Endothelial cell (in vitro differentiated cells): ENCODE measurements at places on chromosomes 11 and 22.

DNA sequence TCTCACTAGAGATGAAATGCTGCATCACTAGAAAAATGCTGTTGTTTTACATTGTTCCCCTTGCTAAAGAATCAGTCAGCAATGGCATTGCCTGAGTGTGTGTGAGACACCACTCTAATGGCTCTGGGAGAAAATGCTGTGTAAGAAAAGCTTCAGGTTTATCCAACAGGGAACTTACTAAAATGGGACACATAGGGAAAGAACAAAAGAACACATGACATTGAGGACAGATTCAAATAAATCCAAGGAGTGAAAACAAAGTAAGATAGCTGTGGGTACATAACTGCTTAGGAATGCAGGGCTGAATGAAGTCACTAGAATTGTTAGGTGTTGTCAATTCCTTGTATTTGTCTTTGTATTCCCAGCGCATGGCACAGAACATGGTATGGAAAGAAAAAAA, 24.2 kb downstream of the BLID start:
- H3K4me1 ChIP-seq: peaks cover 3% of the 10 kb centered on the region
- peaks cover 3% of the 10 kb centered on the region for H3K27me3 ChIP-seq
- peaks cover 10% of the 10 kb centered on the region for H3K36me3 ChIP-seq
- no peak overlapping the region for H3K4me3 ChIP-seq
- no peak for DNase-seq
- H3K27ac ChIP-seq: no peak overlapping the region

- no peak overlapping the region for H3K4me3 ChIP-seq
- H3K27ac ChIP-seq: no peak overlapping the region
- no peaks in the 10 kb centered on the region for H3K36me3 ChIP-seq
- DNase-seq: no peak
- peaks cover 6% of the 10 kb centered on the region for H3K4me1 ChIP-seq
Observed at GRCh38 chr11:120068114-120068573, 69.8 kb downstream of the TRIM29 start.

- H3K27me3 ChIP-seq: peaks cover 5% of the 10 kb centered on the region
- H3K36me3 ChIP-seq: no peaks in the 10 kb centered on the region
- DNase-seq: peak; percentile 52
- H3K27ac ChIP-seq: no peak overlapping the region
- H3K4me3 ChIP-seq: no peak overlapping the region
Observed at GRCh38 chr11:17012712-17013547, 1.3 kb downstream of the PLEKHA7 start.

- H3K27ac ChIP-seq: peak within 1 kb of the TSS; percentile 80
- H3K27me3 ChIP-seq: peaks cover 7% of the 10 kb centered on the region
- peak; percentile 83 for DNase-seq
- no peaks in the 10 kb centered on the region for H3K4me1 ChIP-seq
- no peaks in the 10 kb centered on the region for H3K36me3 ChIP-seq
Observed at GRCh38 chr22:24592851-24593558, at the start of gene LRRC75B. Gene LRRC75B (minus strand): TSS chr22:24593073. CDS start chr22:24593039, 34 bp downstream.

- no peaks in the 10 kb centered on the region for H3K36me3 ChIP-seq
- H3K4me3 ChIP-seq: no peak overlapping the region
- no peak for DNase-seq
- peak overlapping the region; percentile 32 for H3K27ac ChIP-seq
Observed at GRCh38 chr11:35919244-35919643, 24.6 kb upstream of the LDLRAD3 start.

DNA sequence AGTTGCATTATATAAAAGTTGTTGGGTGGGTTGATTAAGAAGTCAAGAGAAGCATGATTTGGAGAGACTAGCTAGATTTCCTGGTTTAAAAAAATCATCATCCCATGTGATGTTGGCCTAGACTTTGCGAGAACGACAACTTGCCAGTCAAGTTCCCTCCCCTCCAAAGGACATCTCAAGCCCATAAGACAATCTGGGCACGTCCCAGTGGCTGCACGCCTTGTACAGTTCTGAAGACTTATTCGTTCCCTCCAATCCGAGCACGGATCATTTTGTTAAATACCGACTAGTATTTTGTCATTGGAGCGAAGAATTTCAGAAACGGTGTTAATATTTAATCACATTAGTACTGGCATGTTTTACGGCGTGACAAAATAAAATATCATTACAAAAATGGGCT, 8.0 kb downstream of the MN1 start:
- no peak overlapping the region for H3K4me3 ChIP-seq
- peaks cover 3% of the 10 kb centered on the region for H3K4me1 ChIP-seq
- no peaks in the 10 kb centered on the region for H3K36me3 ChIP-seq
- H3K27ac ChIP-seq: no peak overlapping the region

GRCh38 chr11:13567551-13567950, 71.8 kb upstream of the PTH start:
- H3K27me3 ChIP-seq: peaks cover 2% of the 10 kb centered on the region
- H3K4me3 ChIP-seq: no peak overlapping the region
- no peak overlapping the region for H3K27ac ChIP-seq
- DNase-seq: no peak

GRCh38 chr22:33303099-33303498, 244.9 kb upstream of the SYN3 start:
- H3K27me3 ChIP-seq: no peaks in the 10 kb centered on the region
- no peak for DNase-seq
- no peaks in the 10 kb centered on the region for H3K4me1 ChIP-seq

DNA sequence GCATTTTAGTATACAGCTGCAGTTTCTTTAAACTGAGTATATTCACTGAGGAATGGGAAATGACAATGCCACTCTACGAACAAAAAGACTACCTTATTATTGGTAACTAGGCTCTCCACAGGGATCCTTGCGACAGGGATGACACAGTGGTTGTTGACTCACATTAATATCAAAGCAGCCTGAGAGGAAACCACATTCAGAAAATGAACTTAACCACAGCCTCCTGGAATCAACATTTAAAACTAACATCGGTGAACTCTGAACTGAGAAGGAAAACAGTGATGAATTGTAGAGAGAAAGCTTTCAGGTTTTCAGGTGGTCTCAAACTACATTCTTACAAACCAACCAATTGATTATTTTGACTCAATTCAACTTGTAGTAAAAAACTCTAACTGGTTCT, 90.3 kb upstream of the MTMR2 start:
- H3K36me3 ChIP-seq: no peaks in the 10 kb centered on the region
- H3K4me1 ChIP-seq: peaks cover 26% of the 10 kb centered on the region
- H3K27me3 ChIP-seq: peaks cover 3% of the 10 kb centered on the region
- peak overlapping the region; percentile 33 for H3K27ac ChIP-seq
- H3K4me3 ChIP-seq: no peak overlapping the region
- DNase-seq: no peak

DNA sequence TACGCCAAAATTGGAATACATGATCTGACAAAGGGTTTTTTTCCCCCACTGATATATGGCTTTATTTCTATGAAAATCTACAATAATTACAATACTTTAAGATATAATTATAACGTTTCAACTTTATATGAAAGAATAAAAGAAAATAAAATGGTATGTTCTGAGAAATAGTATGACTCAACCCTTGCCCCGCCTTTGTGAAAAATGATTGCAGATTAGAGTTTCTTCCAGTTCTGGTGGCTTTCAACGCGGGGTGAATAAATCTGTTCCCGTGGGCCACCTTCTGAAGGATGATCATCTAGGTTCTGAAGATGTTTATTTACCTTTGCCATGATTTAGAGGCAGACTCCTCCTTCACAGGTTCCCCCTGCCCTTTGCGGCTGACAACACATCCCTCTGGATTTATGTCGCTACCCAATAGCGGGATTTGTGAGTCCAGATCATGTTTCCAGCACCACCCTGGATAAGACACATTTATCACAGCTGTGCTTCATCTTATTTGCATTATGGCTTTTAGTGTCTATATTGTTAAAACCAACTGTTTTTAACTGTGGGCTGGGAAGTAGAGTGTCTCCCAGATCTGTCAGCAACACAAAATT, 607.0 kb upstream of the KIRREL3 start:
- H3K36me3 ChIP-seq: no peaks in the 10 kb centered on the region
- H3K27ac ChIP-seq: no peak overlapping the region
- no peak overlapping the region for H3K4me3 ChIP-seq
- H3K27me3 ChIP-seq: peaks cover 3% of the 10 kb centered on the region
- no peak for DNase-seq

- DNase-seq: no peak
- peaks cover 14% of the 10 kb centered on the region for H3K4me1 ChIP-seq
- no peak overlapping the region for H3K4me3 ChIP-seq
- H3K27me3 ChIP-seq: peaks cover 2% of the 10 kb centered on the region
- H3K27ac ChIP-seq: no peak overlapping the region
Observed at GRCh38 chr11:78386215-78386941, 31.2 kb downstream of the GAB2 start.

DNA sequence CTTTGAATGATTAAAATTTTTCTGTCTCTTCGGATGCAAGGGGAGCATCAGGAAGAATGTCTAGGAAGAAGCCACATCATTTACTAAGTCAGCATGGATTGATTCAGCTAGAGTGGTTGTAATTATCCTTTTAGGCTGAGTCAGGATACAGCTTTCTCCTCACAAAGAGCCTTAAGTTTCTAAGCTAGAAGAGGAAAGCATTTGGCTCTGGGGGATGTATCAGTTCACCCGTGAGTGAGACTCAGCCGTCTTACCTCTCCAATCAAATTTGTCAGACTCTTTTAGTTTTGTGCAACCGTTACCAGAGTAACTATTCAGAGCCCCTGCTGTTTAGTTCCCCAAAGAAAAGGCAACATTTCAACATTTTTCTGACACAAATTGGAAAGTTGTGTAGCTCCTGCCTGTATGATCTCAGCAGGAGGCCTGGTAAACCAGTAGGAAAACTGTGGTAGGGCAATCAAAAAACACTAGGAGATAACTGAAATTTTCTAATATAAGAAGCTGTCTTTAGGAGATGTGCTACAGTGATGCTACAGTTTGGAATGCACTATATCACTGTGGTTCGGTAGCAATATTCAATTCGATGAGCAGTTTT, 432.4 kb upstream of the LUZP2 start:
- no peak overlapping the region for H3K4me3 ChIP-seq
- DNase-seq: no peak
- H3K4me1 ChIP-seq: no peaks in the 10 kb centered on the region

GRCh38 chr22:46581538-46582244, 38.5 kb upstream of the GRAMD4 start:
- no peak for DNase-seq
- H3K27me3 ChIP-seq: peaks cover 6% of the 10 kb centered on the region
- H3K27ac ChIP-seq: no peak overlapping the region
- H3K4me1 ChIP-seq: peaks cover 5% of the 10 kb centered on the region
- no peaks in the 10 kb centered on the region for H3K36me3 ChIP-seq
- no peak overlapping the region for H3K4me3 ChIP-seq

- DNase-seq: no peak
- H3K36me3 ChIP-seq: no peaks in the 10 kb centered on the region
- no peak overlapping the region for H3K4me3 ChIP-seq
- no peaks in the 10 kb centered on the region for H3K4me1 ChIP-seq
- no peak overlapping the region for H3K27ac ChIP-seq
- no peaks in the 10 kb centered on the region for H3K27me3 ChIP-seq
Observed at GRCh38 chr11:26688701-26689100, 33.2 kb downstream of the SLC5A12 start.

- no peak for DNase-seq
- no peaks in the 10 kb centered on the region for H3K36me3 ChIP-seq
- H3K27me3 ChIP-seq: peaks cover 4% of the 10 kb centered on the region
- no peak overlapping the region for H3K27ac ChIP-seq
Observed at GRCh38 chr11:77409046-77409445, 64.8 kb downstream of the PAK1 start.

- no peak overlapping the region for H3K4me3 ChIP-seq
- H3K27ac ChIP-seq: no peak overlapping the region
- DNase-seq: no peak
Observed at GRCh38 chr11:35811783-35812182, 132.1 kb upstream of the LDLRAD3 start.

DNA sequence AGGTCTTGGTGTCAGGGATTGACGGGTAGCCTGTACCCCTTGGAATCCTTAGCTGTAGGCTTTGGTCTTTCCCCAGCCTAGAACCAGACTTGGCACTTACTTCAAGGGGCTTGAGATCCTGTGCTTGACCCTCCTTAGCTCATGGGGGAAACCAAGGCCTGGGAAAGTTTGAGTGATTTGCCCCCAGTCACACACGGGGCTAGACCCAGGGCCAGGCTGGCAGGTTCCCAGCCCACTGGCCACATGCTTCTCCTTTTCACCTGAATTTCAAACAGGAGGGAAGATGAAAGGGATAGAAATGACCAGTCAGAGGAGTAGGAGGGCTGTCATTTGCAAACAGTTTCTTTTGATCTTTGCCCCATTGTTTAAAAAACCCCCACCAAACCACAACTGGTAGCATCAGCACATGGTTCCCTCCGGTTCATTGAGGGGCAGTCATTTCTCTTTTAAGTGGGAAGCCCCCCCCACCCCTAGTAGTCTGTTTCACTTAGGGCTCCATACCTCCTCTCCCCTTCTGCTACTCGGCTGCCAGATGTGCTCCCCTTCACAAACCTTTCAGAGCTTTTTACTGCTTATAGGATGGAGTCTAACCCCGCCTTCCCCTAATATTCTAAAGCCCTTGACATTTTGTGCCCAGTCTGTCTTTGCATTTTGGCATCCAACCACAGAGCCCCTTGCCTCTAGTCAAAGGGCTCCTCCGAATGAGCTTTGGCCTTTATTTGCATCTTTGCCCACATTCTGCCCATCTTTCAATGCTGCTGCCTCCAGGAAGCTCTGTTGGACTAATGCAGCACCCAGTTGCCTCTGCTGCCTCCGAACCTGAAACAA, 37.6 kb downstream of the ZNRF3 start:
- no peaks in the 10 kb centered on the region for H3K27me3 ChIP-seq
- no peak for DNase-seq
- H3K4me3 ChIP-seq: no peak overlapping the region
- no peaks in the 10 kb centered on the region for H3K36me3 ChIP-seq

DNA sequence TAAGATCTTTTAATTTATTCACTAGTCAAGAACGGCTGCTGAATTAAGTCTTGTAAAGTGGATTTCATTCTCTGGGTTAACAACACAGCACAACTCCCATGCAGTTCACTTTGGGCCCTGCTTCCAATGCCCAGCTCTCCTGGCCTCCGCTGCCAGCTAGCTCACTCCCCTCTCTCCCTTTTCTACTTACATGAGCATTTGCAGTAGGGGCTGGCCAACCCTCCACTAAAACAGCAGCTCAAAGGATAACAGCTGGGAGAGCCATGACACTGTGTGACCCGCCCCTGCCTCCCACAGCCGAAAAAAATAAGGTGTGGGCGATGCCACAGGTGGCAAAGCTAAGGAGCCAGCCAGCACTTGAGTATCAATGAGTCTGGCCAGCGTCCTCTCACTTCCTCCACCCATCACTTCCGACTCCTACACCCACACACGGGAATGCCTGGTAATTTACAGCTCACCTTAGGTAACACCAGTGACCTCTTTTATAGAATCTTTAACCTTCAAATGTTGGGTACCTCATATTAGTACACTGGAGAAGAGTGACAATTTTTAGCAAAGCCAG, 56.8 kb downstream of the DGCR2 start:
- peaks cover 21% of the 10 kb centered on the region for H3K36me3 ChIP-seq
- H3K4me3 ChIP-seq: peak overlapping the region; percentile 54
- no peaks in the 10 kb centered on the region for H3K27me3 ChIP-seq
- no peaks in the 10 kb centered on the region for H3K4me1 ChIP-seq

- peaks cover 15% of the 10 kb centered on the region for H3K27me3 ChIP-seq
- peaks cover 48% of the 10 kb centered on the region for H3K4me1 ChIP-seq
- peaks cover 5% of the 10 kb centered on the region for H3K36me3 ChIP-seq
- peak overlapping the region; percentile 59 for H3K4me3 ChIP-seq
- H3K27ac ChIP-seq: peak overlapping the region; percentile 100
Observed at GRCh38 chr11:70871881-70872280, 380.5 kb downstream of the SHANK2 start.
